ENCODE measurements at places on chromosomes 3 and 15.

GRCh38 chr3:140276703-140277102 is 341.7 kb downstream of the CLSTN2 start:
- DNase-seq: peak; percentile 15

DNA sequence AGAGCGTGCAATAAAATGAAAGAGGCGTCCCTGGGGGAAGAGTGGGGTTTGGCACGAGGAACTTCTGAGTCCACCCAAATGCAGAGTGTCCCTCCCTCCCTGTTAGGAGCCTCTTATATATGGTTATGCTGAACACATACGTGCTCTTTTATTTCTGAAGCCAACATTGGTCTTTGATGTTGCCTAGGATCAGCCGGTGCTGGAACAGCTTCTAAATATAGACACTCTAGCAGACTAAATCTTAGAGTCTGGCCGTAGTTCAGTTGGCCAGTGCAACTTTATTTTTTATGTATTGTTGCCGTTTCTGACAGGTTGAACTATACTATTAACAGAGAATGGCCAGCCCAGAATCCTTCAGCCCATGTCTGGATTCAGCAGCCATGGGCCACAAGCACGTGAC is 128.7 kb downstream of the GHSR start:
- DNase-seq: no peak

DNA sequence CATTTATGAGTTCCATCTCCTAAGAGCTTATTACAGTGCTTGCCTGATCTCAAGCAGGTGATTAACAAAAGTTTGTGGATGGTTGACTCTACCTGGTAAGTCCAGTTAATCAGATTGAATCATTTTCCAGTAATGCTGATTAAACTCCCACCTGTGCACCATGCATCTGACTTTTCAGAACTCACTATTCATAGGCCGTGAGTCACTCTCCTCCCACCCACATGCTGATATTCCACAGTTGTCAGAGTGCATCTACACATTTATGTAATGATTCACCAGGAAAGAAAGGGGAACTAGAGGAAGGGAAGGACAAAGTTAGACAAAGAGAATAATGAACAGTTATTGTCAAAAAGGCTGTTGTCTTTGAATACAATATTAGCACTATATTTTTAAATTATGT is 106.2 kb upstream of the UBE3A start:
- peak; percentile 45 for DNase-seq

- no peak for DNase-seq
Measured at GRCh38 chr3:5191555-5192304, 4.2 kb downstream of the EDEM1 start.

DNA sequence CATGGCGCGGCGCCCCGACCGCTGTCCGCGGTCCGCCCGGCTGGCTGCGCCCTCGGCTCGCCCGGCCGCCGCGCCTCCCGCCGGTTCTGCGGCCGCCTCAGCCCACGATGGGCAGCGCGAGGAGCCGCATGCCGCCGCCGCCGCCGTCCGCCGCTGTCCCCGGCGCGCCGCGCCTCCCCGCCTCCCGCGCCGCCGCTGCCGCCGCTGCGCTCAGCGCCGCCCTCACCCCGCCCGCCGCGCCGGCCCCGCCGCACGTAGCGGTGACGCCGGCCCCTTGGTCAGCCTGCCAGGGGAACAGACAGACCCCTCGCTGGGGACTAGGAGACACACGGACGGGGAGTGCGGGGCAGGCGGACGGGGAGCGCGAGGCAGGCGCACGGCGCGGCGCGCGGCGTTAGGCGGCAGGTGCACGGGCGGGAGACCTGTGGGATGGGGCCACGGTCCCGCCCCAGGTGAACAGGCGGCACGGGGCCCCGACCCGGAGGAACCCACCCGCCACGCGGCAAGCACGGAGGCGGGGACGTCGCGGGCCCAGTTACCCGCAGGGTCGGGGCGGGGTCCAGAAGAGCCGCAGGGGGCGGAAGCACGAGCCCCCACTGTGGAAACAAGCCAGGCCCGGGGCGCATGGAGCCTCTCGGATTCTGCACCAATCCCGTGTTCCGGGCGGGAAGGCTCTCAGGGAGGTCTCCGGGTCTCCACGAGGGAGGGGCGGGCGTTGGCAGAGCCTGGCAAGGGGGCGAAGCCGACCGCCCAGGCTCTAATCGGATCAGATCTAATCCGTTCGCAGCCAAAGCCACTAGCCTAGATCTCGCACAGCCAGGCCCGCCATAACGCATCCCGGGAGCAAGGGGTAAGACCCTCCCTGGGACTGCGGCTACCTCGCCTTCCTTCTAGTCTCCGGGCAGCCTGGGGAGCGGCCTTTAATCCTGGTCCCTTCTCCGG is at the start of gene CSPG5:
Gene CSPG5, minus strand, starts transcription at position 175 of the 942 bp plus-strand sequence. Its CDS starts 172 bp downstream, at position 3.
- no peak for DNase-seq

GRCh38 chr3:193396451-193397244 is 18.1 kb upstream of the ATP13A5 start:
- no peak for DNase-seq

- DNase-seq: no peak
Measured at GRCh38 chr15:72727154-72727553, 41.1 kb downstream of the BBS4 start.

GRCh38 chr15:41408234-41408641 is 5.9 kb upstream of the NDUFAF1 start:
- no peak for DNase-seq

DNA sequence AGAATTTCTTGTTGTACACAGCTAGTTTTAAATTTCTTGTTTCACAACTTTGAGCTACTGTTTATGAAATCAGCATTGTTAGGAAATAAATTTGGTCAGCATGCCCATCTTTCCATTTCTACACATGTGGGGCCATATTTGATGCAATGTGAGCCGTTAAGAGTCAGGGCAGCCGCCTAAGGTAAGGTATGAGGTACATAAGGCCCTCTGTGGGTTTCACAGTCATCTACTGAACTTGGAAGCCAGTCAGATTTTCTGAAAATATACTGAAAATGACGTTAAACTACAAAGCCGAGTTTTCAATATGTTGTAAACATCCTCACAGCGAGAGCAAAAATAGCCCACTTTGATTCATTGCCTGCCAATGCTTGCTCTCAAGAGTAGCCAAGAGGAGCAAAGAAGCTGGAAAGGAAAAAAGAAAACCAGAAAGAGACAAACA is 94.7 kb upstream of the PDZRN3 start:
- peak; percentile 61 for DNase-seq

DNA sequence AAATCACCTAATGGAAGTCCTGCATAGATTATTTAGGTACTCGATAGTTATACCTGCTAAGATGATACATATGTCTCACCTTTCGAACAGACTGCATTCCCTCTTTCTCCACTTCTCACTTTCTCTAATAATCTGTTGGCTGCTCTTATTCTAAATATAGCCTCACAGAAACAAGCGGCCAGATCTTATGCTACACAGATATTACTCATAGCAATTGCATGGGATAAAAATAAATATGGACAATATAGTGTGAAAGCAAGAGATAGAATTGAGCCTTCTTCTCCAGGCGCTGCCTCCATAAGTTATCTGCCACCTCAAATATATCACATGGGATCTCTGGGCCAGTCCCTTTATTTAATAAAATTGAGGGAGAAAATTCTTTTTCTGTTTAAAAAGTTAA is 29.5 kb upstream of the TGFBR2 start:
- no peak for DNase-seq

- no peak for DNase-seq
Measured at GRCh38 chr3:186308549-186308948, 53.5 kb downstream of the DGKG start.

GRCh38 chr3:62361261-62361660 is 12.1 kb downstream of the FEZF2 start:
- no peak for DNase-seq

GRCh38 chr3:53888232-53888631 is 3.4 kb downstream of the SELENOK start:
- DNase-seq: no peak

- peak; percentile 82 for DNase-seq
Measured at GRCh38 chr15:79620112-79620857, 188.1 kb downstream of the MINAR1 start.

DNA sequence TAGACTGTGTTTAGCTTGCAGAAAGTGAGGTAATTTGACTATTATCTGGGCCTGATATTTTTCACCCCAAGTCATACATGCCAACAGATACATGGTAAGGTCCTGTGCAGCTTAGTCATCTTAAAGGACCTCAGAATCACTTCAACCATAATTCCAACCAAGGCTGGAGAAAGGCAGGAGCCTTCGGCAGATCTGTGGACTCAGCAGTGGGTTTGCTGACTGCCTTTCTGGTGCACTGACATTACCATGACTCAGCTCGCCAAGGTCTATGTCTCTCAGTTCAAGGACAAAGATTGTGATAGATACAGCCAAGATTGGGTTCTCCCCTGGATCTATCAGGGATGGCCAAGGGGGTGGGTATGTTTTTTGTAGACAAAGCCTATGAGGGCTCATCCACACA is 32.7 kb downstream of the LYZL4 start:
- no peak for DNase-seq

GRCh38 chr3:177513815-177514610 is 316.7 kb upstream of the TBL1XR1 start:
- no peak for DNase-seq

DNA sequence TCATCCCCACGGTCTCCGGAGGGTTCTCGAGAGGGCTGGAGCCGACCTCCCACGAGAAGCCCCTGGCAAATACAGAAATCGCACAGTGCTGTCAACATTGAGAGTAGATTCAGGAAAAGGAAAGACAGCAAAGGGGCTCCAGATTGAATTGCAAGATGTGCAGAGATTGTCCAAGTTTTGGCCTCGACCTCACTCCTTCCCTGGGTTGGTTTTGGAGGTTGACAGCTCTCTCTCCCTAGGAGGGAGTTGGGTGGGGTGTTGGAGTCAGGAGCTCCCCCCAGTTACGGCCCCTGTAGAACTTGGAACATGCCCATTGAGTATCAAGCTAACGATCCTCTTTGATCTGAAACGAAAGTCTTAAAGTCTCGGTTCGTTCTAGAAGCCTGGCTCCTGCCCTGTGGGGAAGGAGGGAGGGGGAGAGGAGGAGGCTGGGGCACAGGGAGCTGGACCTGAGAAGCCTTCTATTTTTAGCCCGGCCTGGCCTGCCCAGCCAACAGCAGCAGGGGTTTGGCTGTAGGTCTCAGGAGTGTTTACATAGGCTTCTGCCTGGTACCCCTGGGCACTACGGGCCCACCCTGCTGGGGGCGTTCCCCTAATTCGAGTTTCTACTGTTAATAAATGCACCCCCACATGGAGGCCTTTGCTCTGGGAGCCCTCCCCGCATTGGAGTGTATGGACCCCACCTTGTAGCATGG is 672 bp upstream of the KY start:
- peak; percentile 42 for DNase-seq

Measured in fibroblast of skin of abdomen (primary cell).